ENCODE measurements at places on chromosomes 5 and 9. TPM values are rescaled to one million over a fixed set of nuclear protein-coding genes. Genes with fewer than 3 reads are reported as not detected.

Gene TPRN
- 14.9 TPM for total RNA-seq

Gene KIAA1958
- 1.7 TPM for total RNA-seq

Gene ELL2
- 116 TPM for total RNA-seq

Gene RASEF
- total RNA-seq, result 0.44 TPM

Gene FGF10
- total RNA-seq, result not detected

Gene ACOT12
- 0.57 TPM for total RNA-seq

Data from placental pericyte (primary cell).